Breast epithelium (tissue), 4 donors: ENCODE measurements at places on chromosomes 7 and 10. TPM values are rescaled to one million over a fixed set of nuclear protein-coding genes. Genes with fewer than 3 reads are reported as not detected.

DNA sequence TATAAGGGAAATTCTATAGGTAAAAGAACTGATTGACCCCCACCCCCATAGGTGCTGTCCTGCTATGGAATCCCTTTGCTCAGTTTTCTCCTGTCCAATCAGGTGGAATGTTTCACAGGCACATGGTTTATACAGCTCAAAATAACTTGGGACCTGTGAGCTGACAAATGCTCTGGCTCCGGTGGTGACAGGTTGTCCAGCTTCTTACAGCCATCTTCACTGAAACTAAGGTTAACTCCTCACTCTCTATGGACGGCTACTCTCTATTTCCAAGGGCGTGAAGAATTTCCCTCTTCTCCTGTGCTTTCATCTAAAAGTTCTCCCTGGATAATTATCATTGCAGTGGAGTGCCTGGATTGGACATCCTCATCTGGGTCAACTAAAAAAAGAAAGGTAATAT is at the start of gene MYPN:
TSS of gene MYPN (plus strand) at position 158 of the 400 bp plus-strand sequence. CDS start 11,951 bp downstream, outside the sequence.
- H3K27ac ChIP-seq: no peak within 1 kb of the TSS

DNA sequence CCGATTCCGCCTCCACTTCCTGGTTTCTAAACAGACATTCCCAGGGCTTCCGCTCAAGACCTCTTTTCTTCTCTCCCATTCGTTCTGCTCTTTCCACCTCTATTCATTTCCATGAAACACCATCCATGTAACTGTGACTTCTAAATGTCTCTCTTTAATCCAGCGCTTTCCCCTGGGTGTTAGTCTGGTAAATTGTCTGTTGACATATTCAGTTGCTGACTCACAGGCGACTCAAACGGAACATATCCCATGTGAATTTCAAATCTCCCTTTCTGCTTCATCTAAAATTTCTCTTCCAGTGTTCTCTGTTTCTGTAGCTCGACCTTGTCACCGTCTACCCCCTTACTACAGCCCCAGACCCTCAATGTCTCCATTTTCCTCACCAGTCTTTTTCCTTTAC is 119.1 kb downstream of the PFKFB3 start:
- H3K27ac ChIP-seq: no peak overlapping the region
- no peaks in the 10 kb centered on the region for H3K4me1 ChIP-seq
- no peak for DNase-seq
- no peaks in the 10 kb centered on the region for H3K36me3 ChIP-seq
- no peaks in the 10 kb centered on the region for H3K27me3 ChIP-seq

GRCh38 chr10:130246113-130246512 is 109.9 kb downstream of the GLRX3 start:
- H3K27me3 ChIP-seq: no peaks in the 10 kb centered on the region
- no peak for DNase-seq
- H3K36me3 ChIP-seq: no peaks in the 10 kb centered on the region

DNA sequence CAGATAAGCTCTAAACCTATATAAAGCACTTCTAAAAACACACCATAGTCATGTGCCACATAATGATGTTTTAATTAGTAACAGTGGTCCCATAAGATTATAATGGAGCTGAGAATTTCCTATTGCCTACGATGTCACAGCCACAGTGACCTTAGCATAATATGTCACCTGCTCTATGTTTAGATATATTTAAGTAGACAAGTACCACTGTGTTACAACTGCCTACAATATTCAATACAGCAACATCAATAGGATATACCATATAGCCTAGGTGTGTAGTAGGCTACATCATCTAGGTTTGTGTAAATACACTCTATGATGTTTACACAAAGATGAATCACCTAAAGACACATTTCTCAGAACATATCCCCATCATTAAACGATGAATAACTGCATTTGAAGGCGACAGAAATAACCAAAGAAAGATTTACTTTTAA is 24.5 kb downstream of the GPR22 start:
- no peak overlapping the region for H3K4me3 ChIP-seq
- H3K4me1 ChIP-seq: no peaks in the 10 kb centered on the region
- H3K27me3 ChIP-seq: no peaks in the 10 kb centered on the region
- no peak overlapping the region for H3K27ac ChIP-seq
- DNase-seq: no peak
- no peaks in the 10 kb centered on the region for H3K36me3 ChIP-seq

DNA sequence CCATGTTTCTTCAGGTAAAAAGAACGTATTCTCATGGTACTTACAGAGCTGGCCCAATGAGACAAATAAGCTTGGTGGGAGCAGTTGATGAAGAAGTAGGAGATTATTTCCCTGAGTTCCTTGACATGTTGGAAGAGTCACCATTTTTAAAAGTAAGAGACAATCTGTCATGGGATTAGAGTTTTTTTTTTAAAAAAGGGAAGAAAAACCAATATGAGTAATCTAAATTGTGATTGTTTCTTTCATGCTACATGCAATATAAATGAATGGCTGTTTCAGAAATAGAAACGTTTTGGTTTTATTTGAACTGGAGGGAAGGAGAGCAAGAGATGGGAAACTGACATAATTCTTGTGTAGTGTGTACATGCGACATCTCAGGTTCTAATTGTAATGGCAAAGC is 32.8 kb downstream of the TMEM60 start:
- DNase-seq: no peak
- no peaks in the 10 kb centered on the region for H3K4me1 ChIP-seq
- H3K4me3 ChIP-seq: no peak overlapping the region
- no peak overlapping the region for H3K27ac ChIP-seq
- no peaks in the 10 kb centered on the region for H3K36me3 ChIP-seq

GRCh38 chr10:4945766-4946717 is 17.2 kb upstream of the AKR1C1 start:
- no peak overlapping the region for H3K4me3 ChIP-seq
- H3K4me1 ChIP-seq: no peaks in the 10 kb centered on the region
- no peaks in the 10 kb centered on the region for H3K36me3 ChIP-seq
- peak overlapping the region; percentile 34 for H3K27ac ChIP-seq

DNA sequence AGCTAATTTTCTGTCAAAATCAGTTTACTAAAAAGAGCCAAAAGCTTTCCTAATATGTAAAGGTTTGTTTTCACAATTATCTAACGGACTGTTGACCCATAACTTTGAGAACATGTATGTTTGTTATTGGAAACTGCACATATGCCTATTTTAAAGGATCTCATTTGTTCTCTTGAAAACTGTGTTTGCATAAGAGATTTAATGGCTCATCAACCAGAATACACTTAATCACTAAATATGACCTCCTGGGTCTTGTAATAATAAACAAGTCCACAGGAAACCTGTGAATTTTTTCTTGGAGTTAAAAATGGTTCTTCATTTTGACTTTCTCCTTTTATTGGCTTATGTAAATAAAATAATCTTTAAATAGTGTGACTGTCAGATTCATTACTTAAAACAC is 48.3 kb upstream of the STEAP1B start:
- peaks cover 7% of the 10 kb centered on the region for H3K4me1 ChIP-seq
- no peak overlapping the region for H3K27ac ChIP-seq
- DNase-seq: no peak
- H3K27me3 ChIP-seq: peaks cover 29% of the 10 kb centered on the region

DNA sequence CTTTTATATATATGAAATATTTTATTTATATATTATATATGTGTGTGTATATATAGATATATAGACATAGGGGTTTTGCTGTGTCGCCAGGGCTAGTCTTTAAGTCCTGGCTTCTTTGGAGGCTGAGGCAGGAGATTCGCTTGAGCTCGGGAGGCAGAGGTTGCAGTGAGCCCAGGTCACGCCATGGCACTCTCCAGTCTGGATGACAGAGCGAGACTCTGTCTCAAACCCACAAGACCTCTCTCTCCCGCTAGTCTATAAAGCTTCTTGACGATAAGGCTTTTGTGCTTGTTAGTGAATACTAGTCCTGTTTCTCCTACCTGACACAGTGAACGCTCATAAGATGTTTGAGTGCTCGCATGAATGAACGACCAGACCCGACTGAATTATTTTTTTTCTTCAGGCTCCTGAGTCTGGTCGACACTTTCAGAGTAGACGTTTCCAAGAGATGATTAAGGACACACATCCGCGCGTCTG is 577 bp upstream of the DDX21 start:
- H3K36me3 ChIP-seq: no peaks in the 10 kb centered on the region
- no peak for DNase-seq
- peak overlapping the region; percentile 100 for H3K27ac ChIP-seq
- H3K27me3 ChIP-seq: no peaks in the 10 kb centered on the region
- H3K4me1 ChIP-seq: no peaks in the 10 kb centered on the region

DNA sequence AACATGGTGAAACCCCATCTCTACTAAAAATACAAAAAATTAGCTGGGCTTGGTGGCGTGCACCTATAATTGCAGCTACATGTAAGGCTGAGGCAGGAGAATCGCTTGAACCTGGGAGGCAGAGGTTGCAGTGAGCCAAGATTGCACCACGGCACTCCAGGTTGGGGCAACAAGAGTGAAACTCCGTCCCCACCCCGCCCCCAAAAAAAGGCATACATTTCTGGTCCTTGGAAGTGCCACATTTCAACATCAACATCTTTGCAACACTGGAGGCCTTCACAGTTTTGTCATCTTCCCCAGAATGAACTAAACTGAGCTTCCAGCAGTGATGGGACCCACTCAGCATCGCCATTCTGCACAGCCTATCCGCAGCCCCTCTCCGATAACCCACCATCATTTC is 36.6 kb downstream of the FAM53B start:
- H3K27ac ChIP-seq: peak overlapping the region; percentile 85
- no peaks in the 10 kb centered on the region for H3K27me3 ChIP-seq
- H3K4me1 ChIP-seq: peaks cover 21% of the 10 kb centered on the region
- no peak for DNase-seq

- no peaks in the 10 kb centered on the region for H3K36me3 ChIP-seq
- no peak overlapping the region for H3K27ac ChIP-seq
- H3K4me1 ChIP-seq: no peaks in the 10 kb centered on the region
These were observed 389.4 kb downstream of the SORCS1 start for GRCh38 chr10:106775127-106775526.

GRCh38 chr7:24455813-24456525 is 117.3 kb upstream of the PALS2 start:
- no peak for DNase-seq
- no peak overlapping the region for H3K27ac ChIP-seq
- no peaks in the 10 kb centered on the region for H3K36me3 ChIP-seq
- no peaks in the 10 kb centered on the region for H3K27me3 ChIP-seq
- H3K4me1 ChIP-seq: no peaks in the 10 kb centered on the region

DNA sequence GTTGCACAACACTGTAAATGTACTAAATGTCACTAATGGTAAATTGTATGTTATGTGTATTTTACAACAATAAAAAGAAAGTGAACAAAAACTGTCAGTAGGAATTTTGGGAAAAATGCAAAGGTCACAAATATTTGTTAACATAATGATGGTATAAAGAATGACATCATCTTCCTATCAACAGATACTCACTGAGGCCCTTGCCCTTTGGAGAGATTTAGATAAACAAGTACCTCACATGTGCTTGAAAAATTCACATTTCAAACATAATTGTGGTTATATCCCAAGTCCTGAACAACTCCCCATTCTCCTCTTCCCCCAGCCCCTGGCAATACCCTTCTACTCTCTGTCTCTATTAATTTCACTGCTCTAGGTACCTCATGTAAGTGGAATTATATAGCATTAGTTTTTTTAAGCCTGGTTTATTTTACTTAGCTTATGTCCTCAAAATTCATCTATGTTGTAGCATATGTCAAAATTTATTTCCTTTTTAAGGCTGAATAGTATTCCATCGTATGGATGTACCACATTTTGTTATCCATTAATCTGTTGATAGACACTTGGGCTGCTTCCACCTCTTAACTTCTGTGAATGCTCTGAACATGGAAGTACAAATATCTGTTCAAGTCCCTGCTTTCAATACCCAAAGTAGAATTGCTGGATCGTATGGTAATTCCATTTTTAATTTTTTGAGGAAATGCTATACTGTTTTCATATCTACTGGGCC is 90.5 kb downstream of the WIPF3 start:
- no peaks in the 10 kb centered on the region for H3K4me1 ChIP-seq
- H3K36me3 ChIP-seq: no peaks in the 10 kb centered on the region
- H3K27ac ChIP-seq: no peak overlapping the region
- no peak overlapping the region for H3K4me3 ChIP-seq

- no peak overlapping the region for H3K27ac ChIP-seq
- no peak overlapping the region for H3K4me3 ChIP-seq
- no peak for DNase-seq
- no peaks in the 10 kb centered on the region for H3K36me3 ChIP-seq
- no peaks in the 10 kb centered on the region for H3K4me1 ChIP-seq
These were observed 27.5 kb downstream of the CTNNA3 start for GRCh38 chr10:67668448-67668847.

- no peaks in the 10 kb centered on the region for H3K36me3 ChIP-seq
- no peaks in the 10 kb centered on the region for H3K27me3 ChIP-seq
- H3K4me3 ChIP-seq: peak overlapping the region; percentile 69
- DNase-seq: peak; percentile 71
- no peaks in the 10 kb centered on the region for H3K4me1 ChIP-seq
- peak overlapping the region; percentile 97 for H3K27ac ChIP-seq
These were observed 842 bp upstream of the SKIDA1 start for GRCh38 chr10:21526188-21526859.

GRCh38 chr10:129035052-129035827 is 431.8 kb upstream of the MGMT start:
- H3K36me3 ChIP-seq: no peaks in the 10 kb centered on the region
- H3K4me3 ChIP-seq: no peak overlapping the region
- DNase-seq: no peak
- H3K27me3 ChIP-seq: no peaks in the 10 kb centered on the region
- no peaks in the 10 kb centered on the region for H3K4me1 ChIP-seq

GRCh38 chr10:6649903-6650302 is 69.8 kb upstream of the PRKCQ start:
- no peak for DNase-seq
- no peak overlapping the region for H3K4me3 ChIP-seq
- H3K4me1 ChIP-seq: no peaks in the 10 kb centered on the region

DNA sequence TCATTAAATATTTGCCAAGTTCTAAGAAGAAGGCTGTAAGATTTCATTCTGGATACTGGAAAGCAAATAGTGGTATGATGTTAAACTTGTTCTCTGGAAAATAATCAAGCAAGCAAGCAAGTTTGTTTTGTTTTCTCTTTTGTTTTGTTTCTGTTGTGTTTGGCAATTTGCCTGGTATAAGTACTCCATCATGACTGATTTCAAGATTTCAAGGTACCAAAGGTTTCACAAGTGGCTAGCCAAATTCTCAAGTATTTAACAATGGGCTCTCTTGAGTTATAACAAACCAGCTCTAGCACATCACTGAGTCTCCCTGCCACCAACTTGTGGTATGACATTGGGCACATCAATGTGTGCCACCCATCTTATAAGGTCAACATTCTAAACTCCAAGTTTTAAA is 151.7 kb upstream of the IGFBP3 start:
- H3K4me3 ChIP-seq: no peak overlapping the region
- no peak for DNase-seq
- H3K27me3 ChIP-seq: no peaks in the 10 kb centered on the region
- H3K36me3 ChIP-seq: no peaks in the 10 kb centered on the region
- H3K27ac ChIP-seq: no peak overlapping the region
- no peaks in the 10 kb centered on the region for H3K4me1 ChIP-seq

- no peak for DNase-seq
- no peaks in the 10 kb centered on the region for H3K36me3 ChIP-seq
- H3K4me3 ChIP-seq: no peak overlapping the region
- H3K4me1 ChIP-seq: no peaks in the 10 kb centered on the region
- no peak overlapping the region for H3K27ac ChIP-seq
These were observed 103.2 kb downstream of the GPR37 start for GRCh38 chr7:124662372-124662771.

The FKBP6 gene
- total RNA-seq: not detected

The TET1 gene
- 6.9 TPM for total RNA-seq

The ITPRID1 gene
- 2.6 TPM for total RNA-seq

The RADIL gene
- 4.4 TPM for total RNA-seq

The ASB13 gene
- total RNA-seq: 37.9 TPM

The FAM131B gene
- total RNA-seq: 2.3 TPM

The TDRD1 gene
- under 0.01 TPM for total RNA-seq

The VSTM2A gene
- total RNA-seq: not detected

The CLDN4 gene
- 3.8 TPM for total RNA-seq

The FKBP9 gene
- 236 TPM for total RNA-seq

The VWC2 gene
- total RNA-seq: under 0.01 TPM

The PRPS1L1 gene
- total RNA-seq: not detected
